ENCODE measurements at places on chromosomes 4 and X.

GRCh38 chr4:42350611-42351182 is 46.6 kb upstream of the SHISA3 start:
- DNase-seq, result no peak

DNA sequence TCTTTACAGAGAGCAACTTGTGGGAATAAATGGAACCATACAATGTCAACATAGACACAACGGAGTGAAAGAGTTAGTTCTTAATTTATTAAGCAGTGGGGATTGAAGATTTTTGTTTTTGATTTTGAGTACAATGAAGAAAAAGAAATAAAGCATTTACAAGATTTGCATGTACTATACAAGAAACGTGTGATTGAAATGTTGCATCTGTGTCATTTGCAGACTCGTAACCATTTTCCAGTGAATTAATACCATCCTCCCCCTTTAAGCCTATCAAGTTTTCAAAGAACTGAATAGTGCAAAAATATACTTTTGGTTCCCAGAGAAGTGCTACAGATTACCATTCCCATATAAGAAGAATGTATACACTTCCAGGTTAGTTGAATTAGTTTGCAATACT is 8.6 kb upstream of the KDR start:
- DNase-seq, result no peak

- no peak for DNase-seq
Measured at GRCh38 chrX:19214311-19214710, 92.0 kb upstream of the ADGRG2 start.

GRCh38 chr4:7196288-7196651 is 3.9 kb downstream of the SORCS2 start:
- no peak for DNase-seq

DNA sequence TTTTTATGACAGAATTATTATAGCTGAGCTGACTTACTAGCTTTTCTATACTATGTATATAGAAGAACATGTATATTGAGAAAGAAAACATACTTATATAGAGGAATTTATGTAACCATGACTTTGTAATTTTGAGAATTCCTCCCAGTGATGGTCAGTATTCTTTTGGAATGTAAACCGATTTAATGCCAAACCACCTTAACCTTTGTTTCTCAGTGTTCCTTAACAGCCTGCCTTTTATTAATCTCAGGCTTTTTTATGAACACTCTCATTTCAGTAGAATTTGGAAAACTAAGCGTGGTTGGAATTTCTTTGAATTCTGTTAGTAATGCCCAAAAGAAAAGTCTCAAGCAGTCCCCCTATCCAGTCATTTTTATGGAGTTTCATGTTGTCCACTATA is 47.0 kb downstream of the MOSPD2 start:
- no peak for DNase-seq

- DNase-seq, result peak; percentile 60
Measured at GRCh38 chr4:7719354-7720174, 220.1 kb downstream of the AFAP1 start.

- no peak for DNase-seq
Measured at GRCh38 chr4:99202536-99202935, 16.5 kb downstream of the ADH6 start.

GRCh38 chrX:15853586-15854079 is 980 bp downstream of the AP1S2 start:
- DNase-seq, result no peak

GRCh38 chrX:154717824-154718223 is 33.1 kb downstream of the GAB3 start:
- no peak for DNase-seq

DNA sequence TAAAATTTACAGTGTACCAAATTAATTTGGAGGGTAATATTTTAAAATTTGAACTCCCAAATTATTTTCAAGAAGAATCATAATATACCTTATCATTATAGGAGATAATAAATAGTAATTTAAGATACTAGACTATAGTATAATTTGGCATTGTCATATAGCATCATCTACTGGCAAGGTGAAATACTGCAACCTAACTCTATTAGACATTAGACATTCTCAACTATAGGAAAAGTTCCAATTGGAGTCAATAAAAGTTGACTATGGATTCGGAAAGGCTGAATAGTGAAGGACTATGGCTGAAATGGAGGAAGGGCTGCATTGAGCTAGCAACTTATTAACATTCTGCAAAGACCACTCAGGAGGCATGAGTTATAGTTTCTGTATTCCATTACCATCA is 113.0 kb downstream of the PRDM5 start:
- DNase-seq, result no peak

DNA sequence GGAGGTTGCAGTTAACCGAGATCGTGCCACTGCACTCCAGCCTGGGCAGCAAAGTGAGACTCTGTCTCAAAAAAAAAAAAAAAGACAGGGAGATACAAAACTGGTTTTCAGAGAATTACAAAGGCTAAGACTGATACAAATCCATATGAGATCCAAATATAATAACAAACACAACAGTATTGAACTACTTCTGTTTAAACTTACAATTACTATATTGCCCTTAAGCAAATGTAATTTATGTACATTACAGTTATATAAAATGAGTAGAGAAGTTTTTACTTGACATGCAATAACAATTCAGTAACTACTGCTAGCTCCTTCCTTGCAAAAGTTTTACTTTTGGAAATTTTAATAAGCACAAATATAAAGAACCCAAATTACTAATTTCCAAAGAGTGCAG is 52.6 kb upstream of the PABPC1L2A start:
- no peak for DNase-seq

GRCh38 chr4:174084542-174084941 is 198.9 kb downstream of the FBXO8 start:
- no peak for DNase-seq

- no peak for DNase-seq
Measured at GRCh38 chrX:17497193-17497592, 122.2 kb downstream of the NHS start.
